Right atrium auricular region (tissue), 2 donors: ENCODE measurements at places on chromosomes 4 and X. TPM values are rescaled to one million over a fixed set of nuclear protein-coding genes. Genes with fewer than 3 reads are reported as not detected.

DNA sequence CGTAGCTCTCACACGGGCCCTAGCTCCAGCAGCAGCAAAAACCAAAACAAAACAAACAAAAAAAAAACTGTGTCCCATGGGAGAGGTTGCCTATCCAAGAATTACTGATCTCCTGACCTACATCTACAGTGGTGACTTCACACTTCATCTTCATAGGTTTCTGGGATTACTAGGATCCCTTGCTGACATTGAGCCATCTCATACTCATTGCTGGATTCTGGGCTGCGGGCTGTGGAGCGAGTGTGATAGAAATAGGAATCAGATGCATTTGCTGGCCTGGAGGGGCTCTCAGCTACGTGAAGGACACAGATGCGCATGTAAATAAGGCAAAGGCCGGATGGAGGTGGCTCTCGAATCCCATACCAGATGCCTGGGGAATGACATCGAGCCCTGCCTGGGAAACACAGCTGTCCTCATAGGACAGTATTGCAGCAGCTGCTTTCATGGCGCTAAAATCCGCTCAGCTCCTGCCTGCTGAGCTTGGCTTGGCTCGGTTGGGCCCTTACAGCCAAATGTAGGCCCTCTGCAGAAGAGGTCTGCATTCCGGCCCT lies 41.7 kb downstream of the CNGA2 start:
- peak; percentile 56 for DNase-seq

DNA sequence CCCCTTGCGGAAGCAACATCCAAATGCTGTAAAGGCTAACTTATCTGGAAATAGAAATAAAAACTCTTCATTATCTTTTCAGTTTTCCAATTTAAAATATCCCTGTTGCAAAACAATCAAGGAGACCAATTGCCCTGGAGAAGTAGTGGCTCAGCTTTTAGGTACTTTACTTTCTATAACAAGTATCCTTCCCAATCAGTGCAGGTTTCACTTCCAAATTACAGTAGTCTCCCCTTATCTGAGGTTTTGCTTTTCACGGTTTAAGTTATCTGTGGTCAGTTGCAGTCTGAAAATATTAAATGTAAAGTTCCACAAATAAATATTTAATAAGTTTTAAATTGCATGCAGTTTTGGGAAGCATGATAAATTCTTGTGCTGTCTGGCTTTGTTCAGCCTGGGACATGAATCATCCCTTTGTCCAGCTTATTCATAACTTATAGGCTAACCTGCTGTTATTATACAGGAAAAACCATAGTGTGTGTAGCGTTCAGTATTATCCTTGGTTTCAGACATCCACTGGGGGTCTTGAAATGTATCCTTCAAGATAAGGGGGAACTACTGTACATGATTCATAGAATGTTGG lies 973.1 kb upstream of the GRID2 start:
- DNase-seq: no peak

DNA sequence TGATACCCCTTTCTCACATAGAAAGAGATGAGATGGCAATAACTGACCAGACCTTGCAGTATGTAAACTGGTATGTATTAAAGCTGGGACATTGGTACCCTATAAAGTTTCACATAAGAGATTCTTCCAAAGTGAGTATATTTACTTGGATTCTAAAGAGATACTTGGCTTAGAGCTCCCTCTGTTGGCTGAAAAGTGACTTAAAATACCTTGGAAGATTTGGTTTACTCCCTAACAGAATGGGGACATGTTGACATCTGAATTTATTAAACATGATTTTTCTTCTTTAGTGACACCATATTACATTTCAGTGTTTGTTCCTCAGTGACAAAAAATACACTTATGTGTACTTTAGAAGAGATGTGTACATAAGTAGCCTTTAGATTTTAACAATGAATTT lies 47.9 kb upstream of the RGN start:
- DNase-seq: no peak

The CT83 gene
- not detected for total RNA-seq

GRCh38 chr4:117898496-117898895 lies 135.8 kb upstream of the NDST3 start:
- no peak for DNase-seq

GRCh38 chrX:141733371-141733770 lies 34.8 kb upstream of the SPANXD start:
- no peak for DNase-seq

- DNase-seq: no peak
These were observed 95.2 kb downstream of the DCLK2 start for GRCh38 chr4:150173432-150173861.

The HPSE gene
- total RNA-seq: 1.0 TPM

- DNase-seq: no peak
These were observed 518.0 kb downstream of the TMA16 start for GRCh38 chr4:164012396-164013027.

The F9 gene
- total RNA-seq: not detected

- no peak for DNase-seq
These were observed 15.1 kb upstream of the PAGE3 start for GRCh38 chrX:55279832-55280231.

The LIMCH1 gene
- total RNA-seq: 101 TPM

DNA sequence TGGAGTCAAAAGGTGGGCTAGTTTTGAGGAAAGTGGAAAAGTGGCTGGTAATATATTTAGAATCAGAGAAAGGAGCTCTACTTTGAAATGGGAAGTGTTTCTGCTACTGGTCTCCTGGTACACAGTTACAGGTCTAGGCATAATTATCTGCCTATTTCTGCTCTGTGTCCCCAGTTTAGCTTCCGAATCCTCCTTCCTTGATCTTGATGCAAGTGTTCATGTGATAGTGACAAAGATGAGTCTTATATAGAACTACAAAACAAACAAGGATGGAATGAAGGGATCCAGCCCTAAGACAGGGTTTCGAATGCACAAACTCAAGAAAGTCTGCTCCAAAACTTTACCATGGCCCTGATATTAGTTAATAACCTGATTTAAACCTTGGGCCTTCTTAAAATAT lies 580.2 kb downstream of the INPP4B start:
- DNase-seq: no peak

DNA sequence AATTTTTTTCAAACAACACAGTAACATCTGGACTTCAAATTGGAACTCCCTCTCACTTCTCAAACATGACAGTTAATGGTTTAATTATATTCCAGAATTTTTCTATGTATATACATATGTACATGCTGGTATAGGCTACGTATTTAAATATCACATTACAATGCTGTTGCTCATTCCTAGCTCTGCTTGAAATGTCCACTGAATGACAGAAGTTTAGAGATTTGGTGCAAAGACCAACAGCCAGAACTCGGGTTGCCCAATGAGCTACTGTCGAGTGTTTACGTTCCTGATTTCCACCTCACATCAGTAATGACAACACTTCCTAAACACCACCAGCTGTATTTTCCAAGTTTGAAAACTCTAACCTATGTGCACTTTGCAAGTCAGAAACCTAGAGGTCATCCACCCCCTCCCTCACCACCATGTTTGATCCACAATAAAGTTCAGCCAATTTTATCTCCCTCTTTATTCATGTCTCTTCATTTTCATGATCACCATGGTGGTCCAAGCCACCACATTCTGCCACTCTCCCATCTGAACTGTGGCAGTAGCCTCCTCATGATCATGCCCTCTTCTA lies 49.3 kb upstream of the RPL34 start:
- no peak for DNase-seq

The CLTRN gene
- 0.28 TPM for total RNA-seq

The TBC1D9 gene
- 10.9 TPM for total RNA-seq

DNA sequence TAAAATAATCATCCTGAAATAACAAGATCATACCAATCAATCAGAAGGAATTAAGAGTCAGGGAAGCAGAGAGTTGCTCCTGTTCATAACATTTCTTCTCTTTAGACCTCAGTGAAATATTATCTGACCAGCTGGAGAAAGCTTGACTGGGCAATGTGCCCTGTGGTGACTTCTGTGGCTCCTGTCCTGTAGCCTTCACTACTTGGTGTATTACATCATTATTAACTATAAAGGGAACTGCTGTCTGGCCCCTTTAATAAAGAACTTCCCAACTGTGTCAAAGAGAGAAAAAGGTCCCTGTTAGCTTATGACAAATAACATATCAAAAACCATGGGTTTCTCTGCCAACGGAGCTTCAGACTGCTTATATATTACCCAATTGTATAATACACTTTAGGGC lies 18.0 kb downstream of the OPHN1 start:
- DNase-seq: no peak

GRCh38 chr4:159764343-159764952 lies 661.6 kb downstream of the RAPGEF2 start:
- DNase-seq: no peak

The ZCCHC18 gene
- not detected for total RNA-seq

DNA sequence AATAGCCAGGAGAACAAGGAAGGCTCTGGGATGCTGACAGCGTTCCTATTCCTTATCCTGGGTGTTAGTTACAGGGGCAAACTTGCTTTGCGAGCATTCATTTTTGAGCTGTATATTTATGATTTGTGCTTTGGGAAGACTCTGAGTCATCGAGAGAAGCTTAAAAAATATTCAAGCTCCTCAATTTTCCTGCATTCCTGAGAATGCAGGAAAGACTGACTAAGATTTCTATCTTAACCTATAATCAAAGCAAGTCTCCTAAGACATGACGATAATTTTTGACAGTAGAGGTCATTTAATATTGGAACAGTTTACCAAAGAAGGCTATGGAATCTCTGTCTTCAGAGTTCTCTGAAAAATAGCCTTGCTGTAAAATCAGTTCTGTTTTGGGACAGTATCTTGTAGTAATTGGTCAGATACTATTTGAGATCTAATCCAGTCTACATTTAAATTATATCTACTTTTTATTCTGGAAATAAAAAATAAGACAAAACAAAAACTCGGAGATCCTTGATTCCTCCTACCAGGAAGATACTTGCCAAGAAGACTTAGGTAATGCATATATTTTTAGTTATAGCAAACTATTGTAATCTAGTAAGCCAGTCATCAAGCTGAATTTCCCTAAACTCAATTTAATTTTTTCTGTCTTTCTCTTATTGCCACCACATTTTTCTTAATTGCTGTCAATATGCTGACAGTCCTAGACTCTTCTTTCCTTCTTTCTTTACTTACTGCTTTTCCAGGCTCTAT lies 31.7 kb downstream of the BBS12 start:
- DNase-seq: no peak

- DNase-seq: no peak
These were observed 28.8 kb downstream of the NEK1 start for GRCh38 chr4:169583563-169583962.

DNA sequence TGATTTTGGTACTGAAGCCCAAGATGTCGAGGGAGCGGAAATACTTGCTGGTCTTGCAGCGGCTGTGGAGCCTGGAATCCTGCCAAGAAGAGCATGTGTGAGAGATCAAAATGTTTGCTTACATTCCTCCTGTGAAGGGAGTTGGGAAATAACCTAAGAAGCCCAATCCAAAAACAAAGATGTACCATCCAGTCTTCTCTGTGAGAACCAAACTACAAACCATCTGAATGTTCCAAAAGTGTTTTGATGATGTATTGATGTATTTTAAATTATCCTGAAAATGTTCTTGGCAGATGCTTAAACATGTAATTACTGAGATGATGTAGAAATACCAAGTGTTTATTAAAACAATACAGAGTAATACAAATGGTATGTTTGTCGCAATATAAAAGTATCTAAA lies 10.1 kb upstream of the ADH1A start:
- peak; percentile 94 for DNase-seq

- no peak for DNase-seq
These were observed 12.9 kb upstream of the ZCCHC4 start for GRCh38 chr4:25299476-25300203.

DNA sequence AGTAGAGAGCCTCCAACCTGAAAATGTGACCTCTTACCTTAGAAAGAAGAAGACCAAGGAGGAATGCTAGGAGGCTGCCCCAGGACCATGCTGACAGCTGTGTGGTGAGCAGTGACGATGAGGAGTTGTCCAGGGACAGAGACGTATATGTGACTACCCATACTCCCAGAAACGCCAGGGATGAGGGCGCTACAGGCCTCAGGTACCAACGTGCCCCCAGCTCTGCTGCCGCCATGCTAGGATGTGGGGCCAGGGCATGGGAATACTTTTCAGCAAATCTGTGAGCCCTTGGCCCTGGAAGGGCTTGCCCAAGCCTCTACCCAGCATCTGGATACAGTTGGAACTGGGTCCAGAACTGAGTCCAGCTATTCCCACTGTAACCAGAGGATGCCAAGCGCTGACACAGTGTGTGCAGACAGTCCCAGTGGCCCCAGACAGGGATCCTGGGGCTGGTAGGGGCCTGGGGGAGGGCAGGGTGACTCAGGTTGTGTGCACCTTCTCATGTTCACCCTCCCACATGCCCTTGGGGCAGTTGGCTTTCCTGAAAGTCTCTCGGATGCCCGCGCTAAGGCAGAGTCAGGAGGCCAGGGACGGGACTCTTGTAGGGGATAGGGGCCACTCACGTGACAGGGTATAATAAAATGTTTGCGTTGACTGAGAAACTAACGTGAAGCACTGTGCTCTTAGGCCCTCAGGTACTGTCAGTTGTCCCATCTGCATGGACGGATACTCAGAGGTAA lies 23.9 kb upstream of the FAM193A start:
- no peak for DNase-seq
